ENCODE measurements at places on chromosomes 3 and 15.

GRCh38 chr3:68631850-68632545 is 300.3 kb downstream of the TAFA4 start:
- no peak for DNase-seq

- no peak for DNase-seq
Observed at GRCh38 chr3:104960579-104960978, 406.1 kb upstream of the ALCAM start.

GRCh38 chr15:73560501-73561117 is 72.6 kb downstream of the NPTN start:
- DNase-seq = no peak

DNA sequence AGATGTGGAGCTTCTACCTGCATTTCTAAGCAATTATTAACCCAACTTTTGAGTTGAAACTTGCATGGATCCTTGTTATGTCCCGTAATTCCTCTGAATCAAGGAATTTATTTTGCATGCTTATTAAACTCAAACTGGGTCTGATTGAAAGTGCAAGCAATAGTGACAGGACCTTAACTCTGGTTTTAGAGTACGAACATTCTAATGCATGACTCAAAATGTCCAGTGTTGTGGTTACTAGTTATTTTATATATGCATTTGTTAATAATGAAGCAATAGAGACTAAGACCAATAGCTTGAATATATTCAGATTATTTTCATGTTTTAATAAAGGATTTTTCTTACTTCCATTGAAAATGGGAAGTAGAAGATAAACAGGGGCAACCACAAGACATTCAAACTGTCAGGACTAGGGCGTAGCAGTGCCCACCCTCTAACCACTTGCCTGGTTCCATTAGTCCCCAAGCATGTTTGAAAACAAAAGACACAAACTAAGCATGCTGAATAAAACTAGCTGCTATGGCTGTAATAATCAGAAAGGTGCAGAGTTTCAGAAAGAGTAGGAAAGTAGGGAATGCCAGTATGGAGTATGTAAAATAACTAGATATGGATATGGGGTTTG is 28.1 kb downstream of the OIP5 start:
- no peak for DNase-seq

GRCh38 chr3:40582401-40583027 is 57.8 kb downstream of the ZNF621 start:
- DNase-seq = no peak

GRCh38 chr3:535566-536416 is 339.2 kb downstream of the CHL1 start:
- no peak for DNase-seq

DNA sequence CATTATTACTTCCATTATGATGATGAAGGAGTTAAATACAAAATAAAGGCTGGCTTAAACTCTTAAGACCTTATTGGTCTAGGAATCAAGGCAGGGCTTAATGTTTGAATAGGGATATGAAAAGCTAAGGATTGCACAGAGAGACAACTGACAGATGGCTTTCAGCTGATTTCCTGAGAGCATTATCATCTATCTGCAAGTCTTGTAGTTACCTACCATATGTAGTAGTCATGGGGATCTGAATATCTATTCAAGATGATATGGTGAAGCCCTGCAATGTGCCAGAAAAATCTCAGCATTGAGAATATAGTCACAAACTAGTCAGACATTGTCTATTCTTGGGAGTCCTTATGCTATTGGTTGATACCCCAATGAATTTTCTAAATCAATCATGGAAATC is 47.5 kb upstream of the CHMP2B start:
- DNase-seq = no peak

DNA sequence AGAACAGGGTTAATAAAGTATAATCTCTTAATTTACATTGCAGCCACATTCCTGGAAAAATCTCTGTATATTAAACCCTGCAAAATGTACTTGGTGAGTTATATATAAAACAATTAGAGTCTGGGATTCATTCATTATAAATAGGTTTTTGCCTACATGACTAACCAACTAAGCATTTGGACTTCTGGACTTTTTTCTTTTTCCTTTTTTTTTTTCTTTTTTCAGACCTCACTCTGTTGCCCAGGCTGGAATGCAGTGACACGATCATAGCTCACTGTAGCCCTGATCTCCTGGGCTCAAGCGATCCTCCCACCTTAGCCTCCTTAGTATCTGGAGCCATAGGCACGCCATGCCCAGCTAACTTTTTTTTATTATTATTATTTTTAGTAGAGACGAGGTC is 4.5 kb downstream of the DNAJC13 start:
- DNase-seq = no peak

- no peak for DNase-seq
Observed at GRCh38 chr3:56879436-56880215, 77.9 kb upstream of the ARHGEF3 start.

GRCh38 chr3:171687581-171687980 is 122.7 kb downstream of the PLD1 start:
- DNase-seq = no peak

DNA sequence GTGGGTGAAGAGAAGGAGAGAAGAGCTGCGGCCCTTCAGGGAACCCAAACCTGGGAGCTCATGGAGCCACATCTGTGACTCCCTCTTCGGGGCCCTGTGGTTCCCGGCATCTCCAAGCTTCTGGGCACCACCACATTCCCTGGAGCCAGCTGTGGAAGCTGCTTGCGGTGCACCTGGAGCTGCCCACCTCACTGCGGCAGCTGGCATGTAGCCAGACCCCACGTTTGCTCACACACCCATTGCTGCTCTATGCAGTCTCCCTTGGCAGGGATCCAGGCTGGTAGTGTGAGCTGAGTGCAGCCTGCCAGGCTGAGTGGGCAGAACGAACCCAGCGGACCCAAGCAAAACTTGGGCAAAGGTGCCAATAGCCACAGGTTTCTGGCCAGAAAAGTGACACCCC is 16.8 kb upstream of the PLA2G4E start:
- no peak for DNase-seq

DNA sequence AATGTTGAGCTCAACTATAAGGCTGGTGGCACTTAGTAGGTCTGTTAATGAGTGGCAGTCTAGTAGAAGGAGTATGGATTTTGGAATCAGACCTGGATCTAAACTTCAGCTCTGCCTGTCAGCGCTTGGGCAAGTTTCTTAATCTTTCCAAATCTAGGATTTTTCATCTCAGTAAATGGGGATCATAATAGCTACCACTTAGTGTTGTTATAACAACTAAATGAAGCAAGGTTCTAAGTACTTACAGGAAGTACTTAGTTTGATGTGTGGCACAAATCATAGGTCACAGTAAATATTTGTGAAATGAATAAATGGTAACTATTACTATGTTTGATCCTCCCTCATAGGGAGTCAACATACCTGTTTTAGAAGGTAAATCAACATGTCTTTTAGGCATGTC is 31.4 kb downstream of the SLC49A4 start:
- DNase-seq = no peak

- DNase-seq = no peak
Observed at GRCh38 chr3:157101486-157101885, 58.5 kb downstream of the CCNL1 start.

DNA sequence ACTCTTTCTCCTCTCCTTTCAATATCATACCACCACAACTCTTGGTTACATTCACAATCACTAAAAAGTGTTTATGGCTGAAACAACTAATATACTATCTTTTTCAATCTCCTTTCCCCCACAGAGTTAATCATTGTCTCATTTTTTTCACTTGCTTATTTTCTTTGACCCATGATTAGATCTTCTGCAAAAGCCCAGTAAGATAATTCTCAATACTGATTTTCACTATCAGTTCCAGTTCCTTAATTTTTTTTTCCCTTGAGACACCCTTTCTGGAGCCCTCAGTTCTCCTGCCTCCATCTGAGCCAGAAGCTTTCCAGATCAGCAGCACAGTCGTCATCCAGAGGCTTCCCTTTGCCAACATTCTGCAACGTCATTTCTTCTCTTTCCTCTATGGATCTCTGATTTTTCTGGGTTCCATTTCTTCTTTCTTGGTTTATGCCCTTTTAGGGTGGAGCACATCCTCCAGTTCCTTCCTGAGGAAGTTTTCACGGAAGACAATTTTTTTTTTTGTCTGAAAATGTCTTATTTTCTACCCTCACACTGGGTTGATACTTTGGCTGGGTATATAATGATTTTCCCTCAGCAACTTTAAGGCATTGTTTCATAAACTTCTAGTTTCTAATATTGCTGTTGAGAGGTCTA is 88.7 kb upstream of the C15orf39 start:
- DNase-seq = no peak

DNA sequence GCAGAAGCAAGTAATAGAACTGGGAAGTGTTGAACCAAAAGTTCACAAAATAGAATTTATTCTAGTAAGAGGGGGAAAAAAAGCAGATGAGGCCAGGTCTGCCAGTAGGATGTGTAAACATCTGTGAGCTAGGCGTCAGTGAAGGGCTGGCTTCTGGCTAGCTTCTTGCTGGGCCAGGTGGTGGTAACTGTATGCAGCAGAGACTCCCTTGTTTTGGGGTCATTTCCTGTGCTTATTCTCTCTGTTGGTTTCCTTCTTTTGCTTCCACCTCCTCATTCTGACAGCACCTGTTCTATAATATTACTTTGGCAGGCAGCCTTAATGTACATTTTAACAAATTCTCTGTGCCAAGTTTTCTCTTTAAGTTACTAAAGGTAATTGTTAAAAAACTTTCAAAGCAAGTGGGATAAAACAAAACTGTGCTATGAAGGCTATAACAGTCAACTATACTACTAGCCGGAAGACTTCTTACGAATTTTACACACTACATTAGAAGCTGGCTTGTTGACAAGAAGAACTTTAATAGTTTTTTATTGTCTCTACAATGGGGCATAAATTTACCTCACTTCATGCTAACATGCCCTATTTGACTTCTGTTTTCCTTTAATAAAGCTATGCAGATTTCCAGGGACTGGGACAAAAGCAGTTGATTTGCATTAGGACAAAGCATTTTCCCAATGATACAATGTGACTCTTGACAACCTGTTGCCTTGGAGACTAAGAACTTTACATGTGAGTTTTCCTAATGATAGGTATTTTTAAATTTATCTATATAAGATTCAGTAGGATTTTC is 318.8 kb upstream of the NAALADL2 start:
- DNase-seq = no peak

- no peak for DNase-seq
Observed at GRCh38 chr3:100708644-100708988, 678 bp upstream of the TFG start.

GRCh38 chr3:151218136-151218535 is 15.1 kb upstream of the GPR171 start:
- DNase-seq = no peak

DNA sequence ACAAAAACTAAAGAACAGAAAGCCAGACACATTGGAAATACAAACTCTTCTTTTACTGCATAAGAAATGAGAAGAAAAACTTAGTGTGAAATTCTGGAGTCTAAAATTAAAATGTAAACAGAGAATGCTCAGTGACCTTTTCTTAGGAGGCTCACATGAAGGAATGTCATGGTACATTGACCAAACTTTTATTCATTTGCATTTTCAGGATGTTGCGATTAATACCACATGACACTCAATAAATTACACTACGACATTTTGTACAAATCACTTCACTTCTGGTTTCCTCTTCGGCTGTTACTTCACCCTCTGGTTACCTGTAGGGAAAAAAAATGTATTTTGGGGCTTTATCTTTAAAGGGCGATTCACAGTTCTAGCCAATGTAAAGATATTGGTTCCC is 56.4 kb upstream of the ACTC1 start:
- no peak for DNase-seq

DNA sequence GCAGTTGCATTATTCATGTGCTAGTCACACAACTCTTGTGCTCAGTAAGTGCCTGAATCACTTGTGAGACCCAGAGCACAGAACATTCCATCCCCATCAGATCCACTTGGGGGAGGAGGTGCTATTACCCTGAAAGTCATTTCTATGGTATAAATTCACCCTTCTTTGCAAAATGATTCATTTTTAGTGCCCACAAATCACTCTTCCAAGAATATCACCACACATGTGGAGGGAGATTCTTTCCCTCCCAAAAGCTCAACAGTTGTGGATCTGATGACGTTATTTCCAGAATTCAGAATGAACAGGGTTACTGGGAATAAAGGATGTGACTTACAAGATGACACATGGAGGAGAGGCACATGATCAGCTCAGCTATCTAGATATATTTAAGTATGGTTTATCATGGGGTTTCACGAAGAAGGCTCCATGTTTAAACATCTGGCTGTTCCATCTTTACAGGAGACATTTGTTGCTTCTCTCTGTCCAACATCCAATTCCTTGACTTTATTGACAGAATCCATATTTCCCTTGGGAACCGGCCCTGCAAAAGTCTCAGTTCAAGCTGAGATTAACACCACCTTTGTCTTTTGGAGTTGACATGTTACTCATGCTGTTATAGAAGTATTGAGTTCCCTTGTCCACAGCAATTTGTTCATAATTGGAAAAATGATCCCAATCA is 214.2 kb upstream of the PROK2 start:
- no peak for DNase-seq

- DNase-seq = no peak
Observed at GRCh38 chr3:50658416-50658815, 16.3 kb upstream of the DOCK3 start.

- no peak for DNase-seq
Observed at GRCh38 chr3:52436500-52437149, 8.3 kb downstream of the SEMA3G start.

GRCh38 chr15:41746802-41747201 is 27.5 kb upstream of the MAPKBP1 start:
- DNase-seq = no peak

- DNase-seq = no peak
Observed at GRCh38 chr15:42612367-42612912, 37.0 kb downstream of the STARD9 start.

- no peak for DNase-seq
Observed at GRCh38 chr3:23094890-23095462, 108.2 kb upstream of the UBE2E2 start.

GRCh38 chr3:11494131-11494916 is 149.4 kb downstream of the VGLL4 start:
- DNase-seq = no peak

- no peak for DNase-seq
Observed at GRCh38 chr3:2810723-2811122, 299.5 kb downstream of the IL5RA start.

DNA sequence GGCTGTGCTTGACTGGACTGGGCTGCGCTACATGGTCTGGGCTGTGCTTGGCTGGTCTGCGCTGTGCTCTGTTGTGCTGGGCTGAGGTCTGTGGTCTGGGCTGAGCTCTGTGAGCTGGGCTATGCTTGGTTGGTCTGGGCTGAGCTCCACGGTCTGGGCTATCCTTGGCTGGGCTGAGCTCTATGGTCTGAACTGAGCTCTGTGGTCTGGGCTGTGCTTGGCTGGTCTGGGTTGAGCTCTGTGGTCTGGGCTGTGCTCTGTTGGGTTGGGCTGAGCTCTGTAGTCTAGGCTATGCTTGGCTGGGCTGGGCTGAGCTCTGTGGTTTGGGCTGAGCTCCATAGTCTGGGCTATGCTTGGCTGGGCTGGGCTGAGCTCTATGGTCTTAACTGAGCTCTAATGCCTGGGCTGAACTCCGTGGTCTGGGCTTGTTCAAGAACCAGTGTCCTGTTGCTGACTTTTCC is 92.0 kb downstream of the PLXNA1 start:
- DNase-seq = no peak

- no peak for DNase-seq
Observed at GRCh38 chr15:65979316-65979715, 110.0 kb downstream of the RAB11A start.

GRCh38 chr15:99371180-99372103 is 120.2 kb downstream of the LRRC28 start:
- no peak for DNase-seq

GRCh38 chr3:69130689-69131088 is 8.3 kb upstream of the LMOD3 start:
- DNase-seq = no peak
